ENCODE measurements at places on chromosomes 7 and 10. TPM values are rescaled to one million over a fixed set of nuclear protein-coding genes. Genes with fewer than 3 reads are reported as not detected.

Gene CLCN1
- total RNA-seq = 0.09 TPM

Gene CDHR3
- total RNA-seq = 0.30 TPM

Gene CYP2E1
- total RNA-seq = not detected

Gene OPALIN
- not detected for total RNA-seq

Gene XRCC2
- total RNA-seq = 20.6 TPM

Gene AGR2
- not detected for total RNA-seq

Gene KLF14
- total RNA-seq = not detected

Gene ASNS
- total RNA-seq = 60.1 TPM
